ENCODE measurements at places on chromosomes 7 and 10. TPM values are rescaled to one million over a fixed set of nuclear protein-coding genes. Genes with fewer than 3 reads are reported as not detected.

The ZNF727 gene
- not detected for total RNA-seq

The OR13A1 gene
- total RNA-seq = not detected

The MKI67 gene
- 111 TPM for total RNA-seq

The PDZD7 gene
- total RNA-seq = 1.5 TPM

The ITPRIP gene
- 3.1 TPM for total RNA-seq

The TRIM73 gene
- 0.86 TPM for total RNA-seq

The IQCE gene
- 13.4 TPM for total RNA-seq

The DNAH11 gene
- 2.0 TPM for total RNA-seq

The NXPH1 gene
- total RNA-seq = 3.1 TPM

The VSTM4 gene
- not detected for total RNA-seq

The HIF1AN gene
- total RNA-seq = 71.2 TPM

The FAM131B gene
- total RNA-seq = 22.3 TPM

The VWDE gene
- total RNA-seq = 0.70 TPM

The RPP30 gene
- total RNA-seq = 66.5 TPM

The CPA4 gene
- 0.59 TPM for total RNA-seq

The SMO gene
- total RNA-seq = 36.0 TPM

The ABCB4 gene
- total RNA-seq = 0.18 TPM

The NKX1-2 gene
- 2.0 TPM for total RNA-seq

The DNAJC9 gene
- 65.2 TPM for total RNA-seq

The FZD8 gene
- total RNA-seq = 3.4 TPM

The PRSS37 gene
- not detected for total RNA-seq

The UCN3 gene
- not detected for total RNA-seq

The IFIT2 gene
- total RNA-seq = 0.56 TPM

The MET gene
- total RNA-seq = 72.6 TPM

The BRAT1 gene
- 33.5 TPM for total RNA-seq

The KIN gene
- 27.9 TPM for total RNA-seq

The WNT16 gene
- not detected for total RNA-seq

The LLCFC1 gene
- total RNA-seq = not detected

The CLEC2L gene
- total RNA-seq = not detected

The CALML3 gene
- total RNA-seq = 0.18 TPM

The CPA5 gene
- total RNA-seq = not detected

The ZSCAN21 gene
- total RNA-seq = 15.2 TPM

The ITPRID1 gene
- total RNA-seq = 0.26 TPM

The CHAT gene
- 0.18 TPM for total RNA-seq

The TCAF2 gene
- total RNA-seq = not detected

The LIPM gene
- total RNA-seq = not detected

The MYH16 gene
- not detected for total RNA-seq

The AGBL3 gene
- 6.1 TPM for total RNA-seq

The ZC3HAV1L gene
- 24.6 TPM for total RNA-seq

The SYT15B gene
- 0.11 TPM for total RNA-seq

The PTPRE gene
- 0.46 TPM for total RNA-seq

Data from Caco-2 (cell line).